Fibroblast of lung (primary cell): ENCODE measurements at places on chromosomes 16 and 17.

- H3K27me3 ChIP-seq = no peaks in the 10 kb centered on the region
- H3K4me1 ChIP-seq = no peaks in the 10 kb centered on the region
- no peak overlapping the region for H3K27ac ChIP-seq
Observed at GRCh38 chr17:42709561-42709960, 27.2 kb downstream of the CNTNAP1 start.

DNA sequence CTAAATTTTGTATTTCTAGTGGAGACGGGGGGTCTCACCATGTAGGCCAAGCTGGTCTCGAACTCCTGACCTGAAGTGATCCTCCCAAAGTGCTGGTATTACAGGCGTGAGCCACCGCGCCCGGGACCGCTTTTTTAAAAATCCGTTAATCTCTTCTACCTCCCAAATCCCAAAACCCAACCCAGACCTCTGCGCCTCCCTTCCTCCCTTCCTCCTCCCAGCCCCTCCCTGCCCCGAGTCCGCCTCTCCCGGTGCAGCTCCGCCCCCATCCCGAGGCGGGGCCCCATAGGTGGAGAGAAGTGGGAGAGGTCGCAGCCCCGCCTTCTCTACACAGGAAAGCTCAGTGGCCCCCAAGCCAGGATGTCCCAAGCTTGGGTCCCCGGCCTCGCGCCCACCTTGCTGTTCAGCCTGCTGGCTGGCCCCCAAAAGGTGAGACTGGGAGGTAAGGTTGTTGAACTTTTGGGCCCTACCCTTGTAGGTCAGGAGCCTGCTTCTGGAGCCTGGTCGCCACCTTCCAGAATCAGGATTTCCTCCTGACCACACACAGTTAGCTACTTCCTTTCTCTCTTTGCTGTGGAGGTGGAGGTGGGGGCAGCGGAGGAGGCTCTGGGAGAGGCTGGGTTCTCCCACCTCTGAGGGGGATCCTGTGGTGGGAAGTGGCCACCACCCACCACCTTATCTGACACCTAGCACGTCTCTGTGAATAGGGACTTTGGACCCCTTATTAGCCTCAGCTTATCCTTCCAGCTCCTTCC lies at the start of gene TMEM92:
TMEM92 (plus strand) TSS at position 325 of the 755 bp plus-strand sequence; CDS start at position 361, 36 bp downstream.
- H3K4me3 ChIP-seq = no peak within 1 kb of the TSS
- peaks cover 14% of the 10 kb centered on the region for H3K4me1 ChIP-seq
- no peak within 1 kb of the TSS for H3K27ac ChIP-seq
- no peaks in the 10 kb centered on the region for H3K36me3 ChIP-seq
- DNase-seq = no peak

- H3K4me1 ChIP-seq = no peaks in the 10 kb centered on the region
- no peaks in the 10 kb centered on the region for H3K36me3 ChIP-seq
- no peaks in the 10 kb centered on the region for H3K27me3 ChIP-seq
- no peak overlapping the region for H3K4me3 ChIP-seq
- no peak overlapping the region for H3K27ac ChIP-seq
Observed at GRCh38 chr17:52899235-52899634, 740.7 kb upstream of the CA10 start.

- peak overlapping the region; percentile 24 for H3K4me3 ChIP-seq
- no peaks in the 10 kb centered on the region for H3K27me3 ChIP-seq
- H3K27ac ChIP-seq = peak overlapping the region; percentile 98
- DNase-seq = peak; percentile 98
Observed at GRCh38 chr16:84603140-84603816, 14.6 kb downstream of the COTL1 start.

- no peaks in the 10 kb centered on the region for H3K4me1 ChIP-seq
- no peak for DNase-seq
- peaks cover 5% of the 10 kb centered on the region for H3K27me3 ChIP-seq
Observed at GRCh38 chr17:21082001-21082436, 39.2 kb upstream of the USP22 start.

DNA sequence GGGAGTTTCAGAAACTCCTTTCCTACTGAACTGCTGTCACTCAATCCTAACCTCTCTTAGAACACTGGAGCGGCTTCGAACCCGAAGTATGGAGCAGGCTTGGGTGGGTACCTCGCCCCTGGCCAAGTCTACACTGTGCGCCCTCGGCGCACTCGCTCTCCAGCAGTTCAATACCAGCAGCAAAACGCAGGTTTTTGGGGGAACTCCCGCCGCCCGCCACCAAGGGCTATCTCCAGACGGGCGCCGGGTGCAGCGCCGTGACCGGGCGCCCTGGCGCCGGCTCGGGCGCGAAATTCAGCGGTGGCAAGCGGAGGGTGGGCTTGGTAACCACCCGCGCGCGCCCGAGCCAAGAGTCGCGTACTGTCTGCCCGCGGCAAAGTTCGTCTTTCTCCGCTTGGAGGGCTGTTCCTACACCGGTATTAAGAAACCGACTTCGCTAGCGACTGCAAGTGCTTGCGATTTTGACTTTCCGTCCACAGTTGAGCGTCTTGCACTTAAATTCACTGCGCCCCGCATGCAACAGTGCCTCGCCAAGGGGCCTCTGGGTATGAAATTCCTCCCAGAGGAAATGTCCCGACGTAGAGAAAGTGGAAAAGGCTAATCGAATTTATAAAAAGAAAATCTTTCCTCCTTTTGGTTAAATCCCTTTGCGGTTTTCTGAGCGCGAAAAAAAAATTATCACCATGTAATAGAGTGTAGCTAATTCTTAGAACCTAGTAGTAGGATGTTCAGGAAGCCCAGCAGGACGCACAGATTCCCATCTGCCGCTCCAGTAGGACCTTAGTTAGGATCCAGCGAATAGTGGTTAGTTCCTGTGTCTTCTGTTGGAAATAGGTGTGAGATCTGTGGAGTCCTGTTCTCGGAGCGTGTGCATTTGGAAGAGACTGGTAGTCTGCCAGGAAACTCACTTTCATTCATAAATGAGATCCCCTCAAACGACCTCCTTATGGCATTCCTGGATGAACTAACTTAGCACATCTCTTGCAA lies 5.0 kb upstream of the SALL1 start:
- H3K27ac ChIP-seq = no peak overlapping the region
- DNase-seq = peak; percentile 76
- H3K4me3 ChIP-seq = peak overlapping the region; percentile 30
- no peaks in the 10 kb centered on the region for H3K4me1 ChIP-seq

GRCh38 chr17:63306855-63307254 lies 139.3 kb downstream of the CYB561 start:
- DNase-seq = no peak
- H3K36me3 ChIP-seq = no peaks in the 10 kb centered on the region
- H3K4me3 ChIP-seq = no peak overlapping the region

DNA sequence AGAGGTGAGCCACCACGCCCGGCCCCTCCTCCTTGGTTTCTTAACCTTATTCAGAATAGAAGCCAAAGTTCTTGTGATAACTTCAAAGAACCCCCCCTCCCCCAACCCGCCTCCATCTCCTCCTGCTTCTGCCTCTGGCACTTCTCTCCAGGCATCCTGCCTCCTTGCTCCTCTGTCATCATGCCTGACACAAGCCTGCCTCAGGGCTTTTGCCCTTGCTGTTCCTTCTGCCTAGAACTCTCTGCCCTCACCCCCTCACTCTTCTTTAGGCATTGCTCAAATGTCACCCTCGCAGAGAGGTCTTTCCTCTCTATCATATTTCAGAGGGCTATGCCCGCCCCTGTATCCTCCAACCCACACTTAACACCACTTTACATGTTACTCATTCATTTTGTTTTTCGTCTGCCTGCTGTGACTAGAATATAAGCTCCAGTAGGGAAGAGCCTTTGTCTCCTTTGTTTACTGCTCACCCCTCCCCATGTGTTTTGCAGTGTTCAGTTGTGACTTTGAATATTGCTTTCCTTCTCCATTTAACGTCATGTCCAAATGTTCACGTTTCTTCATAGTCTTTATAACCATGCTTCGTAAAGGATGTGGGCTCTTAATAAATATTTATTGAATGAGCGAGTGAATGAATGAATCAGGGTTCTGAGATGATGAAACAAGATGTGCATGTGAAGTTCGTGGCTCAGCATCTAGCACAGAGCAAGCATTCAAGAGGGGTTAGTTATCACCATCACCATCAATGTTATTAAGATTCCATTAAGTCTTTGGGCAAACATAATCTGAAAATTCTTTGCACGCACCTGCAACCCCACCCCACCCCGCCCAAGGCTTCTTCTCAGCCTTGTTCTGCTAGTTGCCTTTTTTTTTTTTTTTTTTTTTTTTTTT lies 186.2 kb upstream of the WSCD1 start:
- no peaks in the 10 kb centered on the region for H3K36me3 ChIP-seq
- DNase-seq = no peak
- H3K4me3 ChIP-seq = no peak overlapping the region
- no peak overlapping the region for H3K27ac ChIP-seq
- H3K27me3 ChIP-seq = no peaks in the 10 kb centered on the region
- H3K4me1 ChIP-seq = no peaks in the 10 kb centered on the region

DNA sequence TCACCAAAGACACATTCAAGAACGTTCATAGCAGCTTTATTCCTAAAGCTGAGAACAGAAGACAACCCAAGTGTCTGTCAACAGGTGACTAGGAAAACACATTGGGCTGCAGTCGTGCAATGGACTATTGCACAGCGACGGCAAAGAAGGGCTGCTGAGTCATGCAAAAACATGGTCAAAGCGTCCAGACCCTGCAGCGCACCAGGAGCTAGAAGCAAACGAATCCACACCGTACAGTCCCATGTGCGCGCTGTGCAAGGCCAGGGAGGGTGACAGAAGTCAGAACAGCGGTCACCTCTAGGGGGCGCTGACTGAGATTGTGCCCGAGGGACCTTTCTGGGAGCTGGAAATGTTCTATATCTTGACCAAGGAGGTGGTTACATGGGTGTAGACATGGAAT lies 266.4 kb downstream of the MAF start:
- no peak overlapping the region for H3K4me3 ChIP-seq
- H3K27me3 ChIP-seq = no peaks in the 10 kb centered on the region
- H3K36me3 ChIP-seq = no peaks in the 10 kb centered on the region
- no peak for DNase-seq

DNA sequence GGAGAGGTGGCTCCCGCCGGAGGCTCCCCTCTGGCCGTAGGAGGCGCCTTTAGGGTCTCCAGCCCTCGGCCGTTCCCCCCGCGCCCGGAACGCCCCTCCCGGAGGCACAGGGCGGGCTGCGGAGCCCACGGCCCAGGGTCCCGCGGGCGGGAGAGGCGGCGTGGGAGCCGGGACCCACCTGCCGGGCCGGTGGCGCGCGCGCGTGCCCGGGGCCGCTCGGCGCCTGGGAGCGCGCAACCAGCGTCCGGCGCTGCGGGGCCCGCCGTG lies at the start of gene MIF4GD:
MIF4GD (minus strand) TSS at position 266 of the 267 bp plus-strand sequence. CDS start 1,036 bp downstream, outside the sequence.
- H3K36me3 ChIP-seq = peaks cover 7% of the 10 kb centered on the region
- H3K27me3 ChIP-seq = no peaks in the 10 kb centered on the region
- H3K27ac ChIP-seq = peak within 1 kb of the TSS; percentile 69
- peak within 1 kb of the TSS; percentile 72 for H3K4me3 ChIP-seq

GRCh38 chr17:76920364-76921139 lies 52.3 kb downstream of the MGAT5B start:
- no peaks in the 10 kb centered on the region for H3K4me1 ChIP-seq
- H3K36me3 ChIP-seq = no peaks in the 10 kb centered on the region
- no peak overlapping the region for H3K27ac ChIP-seq
- peaks cover 15% of the 10 kb centered on the region for H3K27me3 ChIP-seq
- no peak for DNase-seq

GRCh38 chr16:68264128-68265077 lies at the start of gene SLC7A6:
SLC7A6 (plus strand) TSS chr16:68264526; CDS start chr16:68274727, 10,201 bp downstream.
- DNase-seq = peak; percentile 64
- H3K27ac ChIP-seq = peak within 1 kb of the TSS; percentile 98
- H3K4me1 ChIP-seq = peaks cover 5% of the 10 kb centered on the region
- no peaks in the 10 kb centered on the region for H3K27me3 ChIP-seq
- H3K36me3 ChIP-seq = peaks cover 7% of the 10 kb centered on the region

DNA sequence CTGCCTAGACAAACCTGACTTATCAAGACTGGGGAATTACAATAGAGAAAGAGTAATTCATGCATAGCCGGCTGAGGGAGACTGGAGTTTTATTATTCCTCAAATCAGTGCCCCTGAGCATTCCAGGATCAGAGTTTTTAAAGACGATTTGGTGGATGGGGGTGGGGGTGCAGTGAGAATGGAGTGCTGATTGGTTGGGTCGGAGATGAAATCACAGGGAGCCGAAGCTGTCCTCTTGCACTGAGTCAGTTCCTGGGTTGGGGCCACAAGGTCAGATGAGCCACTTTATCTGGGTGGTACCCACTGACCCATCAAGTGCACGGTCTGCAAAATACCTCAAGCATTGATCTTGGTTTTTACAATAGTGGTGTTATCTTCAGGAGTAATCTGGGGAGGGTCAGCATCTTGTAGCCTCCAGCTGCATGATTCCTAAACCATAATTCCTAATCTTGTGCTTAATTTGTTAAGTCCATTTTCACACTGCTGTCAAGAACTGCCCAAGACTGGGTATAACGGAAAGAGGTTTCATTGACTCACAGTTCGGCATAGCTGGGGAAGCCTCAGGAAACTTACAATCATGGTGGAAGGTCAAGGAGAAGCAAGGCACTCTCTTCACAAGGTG lies 69.6 kb downstream of the MARF1 start:
- no peak for DNase-seq
- no peaks in the 10 kb centered on the region for H3K27me3 ChIP-seq
- no peak overlapping the region for H3K27ac ChIP-seq

DNA sequence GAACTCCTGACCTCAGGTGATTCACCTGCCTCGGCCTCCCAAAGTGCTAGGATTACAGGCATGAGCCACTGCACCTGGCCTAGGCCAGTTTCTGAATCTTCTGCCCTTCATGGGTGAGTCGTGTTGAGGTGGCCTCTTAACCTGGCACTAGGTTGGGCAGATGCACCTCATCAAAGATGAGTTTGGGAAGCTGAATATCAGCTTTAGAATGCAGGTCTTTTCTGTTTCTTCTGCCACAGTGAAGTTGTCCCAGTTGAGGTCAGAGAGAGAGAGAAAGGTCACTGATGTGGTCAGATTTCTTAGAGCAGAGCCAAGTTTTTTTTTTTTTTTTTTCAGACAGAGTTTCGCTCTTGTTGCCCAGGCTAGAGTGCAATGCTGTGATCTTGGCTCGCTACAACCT lies 111.3 kb upstream of the WSCD1 start:
- H3K27me3 ChIP-seq = no peaks in the 10 kb centered on the region
- no peaks in the 10 kb centered on the region for H3K4me1 ChIP-seq
- H3K27ac ChIP-seq = no peak overlapping the region
- no peak overlapping the region for H3K4me3 ChIP-seq

DNA sequence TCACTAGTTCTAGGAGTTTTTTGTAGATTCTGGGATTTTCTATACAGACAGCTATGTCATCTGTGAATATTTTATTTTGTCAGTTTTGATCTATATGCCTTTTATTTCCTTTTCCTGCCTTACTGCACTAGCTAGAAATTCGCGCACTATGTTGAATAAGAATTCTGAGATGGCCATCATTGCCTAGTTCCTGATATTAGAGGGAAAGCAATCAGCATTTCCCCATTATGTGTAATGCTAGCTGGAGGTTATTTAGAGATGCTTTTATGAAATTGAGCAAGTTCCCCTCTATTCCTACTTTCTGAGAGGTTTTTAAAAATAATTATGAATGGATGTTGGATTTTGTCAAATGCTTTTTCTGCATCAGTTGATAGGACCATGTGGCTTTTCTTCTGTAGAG lies 23.8 kb downstream of the MPRIP start:
- no peak for DNase-seq
- peaks cover 14% of the 10 kb centered on the region for H3K4me1 ChIP-seq
- H3K36me3 ChIP-seq = peaks cover 2% of the 10 kb centered on the region
- no peak overlapping the region for H3K4me3 ChIP-seq

- DNase-seq = no peak
- H3K4me1 ChIP-seq = no peaks in the 10 kb centered on the region
- H3K4me3 ChIP-seq = no peak overlapping the region
- no peaks in the 10 kb centered on the region for H3K36me3 ChIP-seq
- H3K27ac ChIP-seq = no peak overlapping the region
- H3K27me3 ChIP-seq = peaks cover 17% of the 10 kb centered on the region
Observed at GRCh38 chr17:40604327-40605080, 39.2 kb upstream of the CCR7 start.

GRCh38 chr17:61352781-61353491 lies 46.7 kb upstream of the TBX2 start:
- H3K4me1 ChIP-seq = peaks cover 16% of the 10 kb centered on the region
- no peak overlapping the region for H3K4me3 ChIP-seq
- H3K36me3 ChIP-seq = no peaks in the 10 kb centered on the region
